Right cardiac atrium (tissue), 5 donors: ENCODE measurements at places on chromosomes 11 and 22. TPM values are rescaled to one million over a fixed set of nuclear protein-coding genes. Genes with fewer than 3 reads are reported as not detected.

DNA sequence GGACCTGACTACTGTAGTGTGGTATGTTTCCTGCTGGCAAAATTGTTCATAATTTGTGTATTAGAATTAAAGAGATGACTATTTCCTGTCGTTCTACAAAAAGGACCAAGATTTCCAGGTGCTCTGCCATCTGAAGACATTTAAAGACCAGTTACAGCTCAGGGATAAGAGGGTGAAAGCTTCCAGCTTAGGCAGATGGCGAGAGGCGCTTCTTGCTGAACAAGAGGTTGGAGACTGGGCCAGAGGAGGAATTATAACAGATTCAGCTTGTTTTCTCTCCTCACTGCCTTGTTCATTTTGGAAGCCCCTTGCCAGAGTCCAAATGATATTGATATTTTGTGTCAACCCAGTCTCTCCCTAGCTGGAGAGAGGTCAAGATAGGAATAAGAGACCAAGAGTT, 23.1 kb upstream of the NNMT start:
- DNase-seq: no peak

POU2AF2 gene
- polyA plus RNA-seq: not detected

OR4B1 gene
- not detected for polyA plus RNA-seq

GRCh38 chr22:44544816-44545433, 46.9 kb upstream of the RTL6 start:
- DNase-seq: no peak

ART1 gene
- polyA plus RNA-seq: not detected

DNA sequence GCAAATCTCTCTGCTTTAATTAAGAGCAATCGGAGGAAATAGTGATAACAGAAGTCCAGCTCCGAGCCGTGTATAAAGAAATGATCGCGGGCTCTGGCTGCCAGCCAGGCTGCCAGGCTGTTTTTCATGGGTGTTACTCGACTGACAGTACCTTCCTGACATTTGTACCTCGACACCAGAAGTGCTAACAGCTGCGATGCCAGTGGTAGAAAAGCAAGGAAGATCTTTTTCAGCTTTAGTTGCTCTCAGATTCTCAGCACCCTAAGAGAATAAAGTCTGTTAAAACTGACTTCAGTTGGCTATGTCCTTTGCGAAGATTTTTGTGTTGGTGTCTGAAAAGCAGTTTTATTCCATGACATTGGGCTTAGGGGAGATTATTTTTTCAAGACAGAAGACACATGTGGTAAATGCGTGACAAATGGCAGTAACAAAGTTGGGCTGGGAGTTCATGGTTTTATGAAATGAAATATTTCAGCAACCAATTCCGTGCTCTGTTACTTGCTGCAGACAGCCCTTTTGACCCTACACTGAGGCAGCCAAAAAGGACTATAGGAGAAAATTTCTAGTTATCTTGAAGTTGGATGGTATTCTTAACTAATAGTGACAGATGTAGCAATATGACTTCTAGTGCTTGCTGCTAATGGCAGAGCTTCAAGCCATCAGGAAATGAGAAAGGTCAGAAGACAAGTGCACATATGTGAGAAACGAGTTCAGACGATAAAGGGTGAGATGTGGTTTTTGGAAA, 296.2 kb downstream of the CNTN5 start:
- DNase-seq: peak; percentile 73

F2 gene
- not detected for polyA plus RNA-seq

GLYAT gene
- 0.57 TPM for polyA plus RNA-seq

DNA sequence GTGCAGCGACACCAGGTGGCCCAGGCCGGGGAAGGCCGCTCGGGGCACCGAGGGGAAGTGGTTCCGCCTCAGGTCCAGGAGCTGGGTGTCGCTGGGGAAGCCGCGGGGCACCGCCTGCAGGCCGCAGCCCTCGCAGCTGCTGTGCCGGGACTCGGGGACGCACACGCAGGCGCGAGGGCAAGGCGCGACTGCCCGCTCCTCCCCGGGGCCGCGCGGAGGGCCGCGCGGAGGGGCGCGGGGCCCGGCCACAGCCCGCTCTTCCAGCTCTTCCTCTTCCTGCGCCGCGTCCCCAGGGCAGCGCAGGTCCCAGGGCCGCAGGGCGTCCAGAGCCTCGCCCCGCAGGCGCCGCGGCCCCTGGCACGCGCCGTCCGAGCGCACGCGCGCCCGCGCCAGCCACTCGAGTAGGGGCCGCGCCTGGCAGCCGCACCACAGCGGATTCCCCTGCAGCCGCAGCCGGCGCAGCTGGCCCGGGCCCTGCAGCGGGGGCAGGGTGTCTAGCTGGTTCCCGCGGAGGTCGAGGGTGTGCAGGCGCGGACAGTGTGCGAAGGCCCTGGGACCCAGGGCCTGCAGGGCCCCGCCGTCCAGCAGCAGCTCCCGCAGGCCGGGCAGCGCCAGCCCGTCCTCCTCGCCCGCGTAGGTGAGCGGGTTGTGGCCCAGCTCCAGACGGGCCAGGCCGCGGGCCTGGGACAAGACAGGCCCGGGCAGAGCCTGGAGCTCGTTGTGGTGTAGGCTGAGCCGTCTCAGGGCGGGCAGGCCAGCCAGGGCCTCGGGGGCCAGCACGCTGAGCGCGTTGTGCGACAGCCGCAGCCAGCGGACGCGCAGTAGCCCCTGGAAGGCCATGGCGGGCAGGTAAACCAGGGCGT, 2.8 kb downstream of the CHADL start:
- DNase-seq: peak; percentile 90

- no peak for DNase-seq
These were observed 54.8 kb upstream of the YPEL1 start for GRCh38 chr22:21790359-21790758.
